ENCODE measurements at places on chromosomes 3 and 15.

DNA sequence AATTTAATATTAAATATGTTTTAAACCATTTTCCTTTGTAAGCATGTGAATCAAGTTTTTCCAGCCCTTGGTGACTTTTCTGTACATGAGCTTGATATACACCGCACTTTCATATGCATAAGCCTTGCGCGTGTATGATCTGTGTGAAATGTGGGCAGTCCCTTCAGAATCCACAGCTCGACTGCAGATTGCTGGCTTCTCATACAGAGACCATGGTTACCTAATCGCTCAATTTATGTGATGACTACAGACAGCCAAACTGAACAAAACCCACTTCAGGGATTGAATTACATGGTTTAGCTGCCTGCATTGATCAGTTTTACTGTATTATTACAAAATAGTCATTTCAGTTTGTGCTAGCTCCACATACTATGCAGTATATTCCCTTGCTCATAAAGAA is 212.3 kb upstream of the NECTIN3 start:
- DNase-seq: no peak

- no peak for DNase-seq
Observed at GRCh38 chr15:58332676-58333400, 99.0 kb upstream of the LIPC start.

DNA sequence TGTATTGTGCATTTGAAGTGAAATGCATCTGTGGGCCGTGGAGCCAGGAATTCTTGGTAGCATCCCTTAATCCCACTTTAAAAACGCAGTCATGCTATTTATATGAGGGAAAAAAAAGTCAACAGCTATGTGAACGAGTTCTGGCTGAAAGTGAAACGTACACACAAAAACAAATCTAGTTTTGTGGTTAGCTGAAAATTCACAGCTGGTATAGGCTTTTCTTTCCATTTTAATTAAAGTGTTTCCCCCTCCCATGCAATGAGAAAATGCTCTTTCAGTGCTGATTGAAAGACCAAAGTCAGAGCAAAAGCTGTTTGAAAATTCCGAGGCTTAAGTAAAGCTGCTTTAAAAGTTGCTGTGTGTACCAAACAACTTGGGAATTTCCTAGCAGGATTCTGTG is 297.4 kb downstream of the PLCL2 start:
- DNase-seq: no peak

DNA sequence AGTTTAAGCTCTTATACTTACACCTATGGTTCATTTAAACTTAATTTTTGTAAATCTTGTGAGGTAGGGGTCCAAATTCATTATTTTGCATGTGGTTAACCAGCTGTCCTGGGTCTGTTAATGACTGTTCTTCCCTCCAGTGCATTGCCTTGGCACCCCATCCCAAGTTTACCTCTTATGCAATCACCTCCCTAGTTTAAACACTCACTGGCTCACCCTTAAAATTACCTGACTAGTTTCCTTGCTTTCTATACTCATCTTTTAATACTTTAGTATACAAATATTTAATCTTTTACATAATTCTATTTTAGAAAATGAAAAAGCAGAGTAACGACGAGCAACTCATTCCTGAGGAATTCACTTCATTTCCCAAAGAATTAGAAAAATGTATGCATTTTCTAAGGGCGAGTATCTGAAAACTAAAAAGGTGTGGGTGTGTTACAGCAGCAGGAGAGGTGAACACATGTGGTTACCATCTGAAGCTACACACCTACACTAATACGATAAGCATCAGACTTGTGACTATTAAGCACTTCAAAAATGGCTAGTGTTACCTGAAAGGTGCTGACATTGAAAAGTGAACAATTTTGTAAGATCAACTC is 33.7 kb downstream of the TJP1 start:
- no peak for DNase-seq

DNA sequence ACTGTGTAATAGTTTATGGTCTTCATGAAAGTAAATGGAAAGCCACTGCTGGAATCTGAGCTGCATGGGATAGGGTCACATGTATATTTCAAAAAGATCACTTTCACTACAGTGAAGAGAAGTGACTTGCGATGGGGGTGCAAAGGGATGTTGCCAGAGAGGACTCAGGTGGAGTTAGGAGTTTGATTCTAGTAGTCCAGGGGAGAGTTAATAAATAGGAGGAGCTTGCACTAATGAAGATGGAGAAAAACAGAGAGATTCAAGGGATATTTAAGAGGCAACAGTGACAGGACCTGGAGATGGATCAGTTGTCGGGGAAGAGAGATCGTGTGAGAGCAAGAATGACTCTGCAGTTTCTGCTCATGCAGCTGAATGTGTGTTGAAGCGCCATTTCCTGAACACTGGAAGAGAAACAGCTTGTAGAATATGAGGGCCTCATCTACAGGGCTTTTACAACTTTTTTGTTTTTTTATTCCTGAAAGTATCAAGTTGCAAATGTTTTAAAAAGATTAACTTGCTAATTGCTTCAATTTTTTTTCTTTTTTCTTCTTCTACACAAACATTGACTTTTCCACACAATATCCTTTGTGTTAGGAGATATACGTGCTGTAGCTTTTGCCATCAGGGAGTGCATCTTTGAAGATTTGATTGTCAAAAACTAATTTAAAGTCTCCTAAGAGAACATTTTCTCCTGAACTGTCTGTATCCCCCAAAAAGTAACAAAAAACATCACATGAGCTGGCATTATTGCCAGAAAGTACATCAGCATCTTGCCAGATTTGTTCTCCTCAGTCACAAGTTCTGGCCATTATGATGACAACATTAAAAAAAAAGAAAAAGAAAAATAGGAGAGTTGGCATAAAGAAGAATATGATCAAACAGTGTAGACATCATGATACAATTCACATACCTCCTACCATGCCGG is 37.5 kb downstream of the SETMAR start:
- no peak for DNase-seq

DNA sequence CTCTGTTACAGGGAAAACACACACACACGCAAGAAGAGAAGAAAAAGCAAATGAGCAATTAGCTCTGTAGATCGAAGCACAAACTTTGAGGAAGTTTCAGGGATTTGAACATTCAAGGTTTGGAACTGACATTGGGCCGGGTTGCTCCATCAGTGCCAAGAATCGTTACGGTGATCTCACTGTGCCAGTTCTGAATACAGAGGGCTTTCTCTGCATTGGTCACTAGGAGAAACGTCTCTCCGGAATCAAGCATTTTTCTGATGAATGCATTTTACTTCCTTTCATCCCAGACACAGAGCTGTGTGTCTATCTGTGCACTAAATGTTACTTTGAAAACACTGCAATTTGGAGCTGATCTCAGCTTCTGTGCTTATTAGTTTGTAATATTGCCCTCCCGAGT is 11.2 kb downstream of the HRH1 start:
- DNase-seq: no peak

- no peak for DNase-seq
Observed at GRCh38 chr15:62824111-62825015, 218.2 kb upstream of the TPM1 start.

- no peak for DNase-seq
Observed at GRCh38 chr15:39890621-39891020, 29.4 kb downstream of the GPR176 start.

DNA sequence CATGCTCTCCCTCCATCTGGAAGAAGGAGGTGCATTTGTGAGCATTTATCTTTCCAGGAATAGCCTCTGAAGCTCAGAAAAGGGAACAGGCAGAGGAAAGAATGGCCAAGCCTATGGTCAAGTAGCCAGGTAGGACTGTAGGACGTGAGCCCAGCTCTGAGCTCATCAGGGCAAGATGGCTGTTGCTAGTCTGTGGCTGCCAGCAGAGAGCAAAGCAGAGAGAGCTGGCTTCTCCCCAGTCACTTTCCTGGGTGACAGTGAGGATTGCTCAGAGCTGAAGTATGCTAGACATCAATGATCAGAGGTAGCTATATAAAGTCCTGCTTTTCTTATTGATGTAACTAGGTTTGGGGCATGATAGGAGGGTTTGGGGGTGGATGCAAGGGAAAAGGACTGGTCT is 146.1 kb upstream of the SLC24A5 start:
- no peak for DNase-seq

- no peak for DNase-seq
Observed at GRCh38 chr3:123880998-123881561, 3.1 kb downstream of the MYLK start.

GRCh38 chr15:74443100-74443909 is 9.5 kb upstream of the SEMA7A start:
- no peak for DNase-seq

DNA sequence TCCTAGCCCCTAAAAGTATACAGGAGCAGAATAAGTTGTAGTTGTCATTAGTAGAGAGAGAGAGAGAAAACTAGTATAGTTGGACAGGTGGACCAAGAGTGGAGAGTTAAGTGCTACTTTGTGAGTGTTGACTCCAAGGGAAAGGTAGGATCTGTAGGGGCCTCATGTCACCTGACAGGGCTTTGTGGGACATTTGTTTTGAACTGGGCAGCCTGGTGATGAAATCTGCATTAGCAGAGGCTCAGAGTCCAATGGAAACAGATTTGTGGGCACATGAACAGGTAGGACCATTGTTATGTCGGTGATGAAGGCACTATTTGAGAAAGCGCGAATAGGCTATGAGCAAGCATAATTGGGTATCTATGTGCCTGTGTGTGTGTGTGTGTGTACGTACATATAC is 43.5 kb downstream of the SGO1 start:
- no peak for DNase-seq

DNA sequence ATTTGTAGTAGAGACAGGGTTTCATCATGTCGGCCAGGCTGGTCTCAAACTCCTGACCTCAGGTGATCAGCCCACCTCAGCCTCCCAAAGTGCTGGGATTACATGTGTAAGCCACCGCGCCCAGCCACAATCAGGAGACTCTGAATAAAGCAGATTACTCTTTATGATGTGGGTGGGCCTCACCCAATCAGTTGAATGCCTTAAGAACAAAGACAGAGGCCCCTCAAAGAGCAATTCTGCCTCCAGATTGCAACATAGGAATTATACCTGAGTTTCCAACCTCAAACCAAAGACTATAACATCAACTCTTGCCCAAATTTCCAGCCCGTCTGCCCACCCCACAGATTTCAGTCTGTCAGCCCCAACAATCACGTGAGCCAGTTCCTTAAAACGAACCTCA is 18.8 kb upstream of the FAM174B start:
- DNase-seq: no peak
